ENCODE measurements at places on chromosomes 11 and 22.

DNA sequence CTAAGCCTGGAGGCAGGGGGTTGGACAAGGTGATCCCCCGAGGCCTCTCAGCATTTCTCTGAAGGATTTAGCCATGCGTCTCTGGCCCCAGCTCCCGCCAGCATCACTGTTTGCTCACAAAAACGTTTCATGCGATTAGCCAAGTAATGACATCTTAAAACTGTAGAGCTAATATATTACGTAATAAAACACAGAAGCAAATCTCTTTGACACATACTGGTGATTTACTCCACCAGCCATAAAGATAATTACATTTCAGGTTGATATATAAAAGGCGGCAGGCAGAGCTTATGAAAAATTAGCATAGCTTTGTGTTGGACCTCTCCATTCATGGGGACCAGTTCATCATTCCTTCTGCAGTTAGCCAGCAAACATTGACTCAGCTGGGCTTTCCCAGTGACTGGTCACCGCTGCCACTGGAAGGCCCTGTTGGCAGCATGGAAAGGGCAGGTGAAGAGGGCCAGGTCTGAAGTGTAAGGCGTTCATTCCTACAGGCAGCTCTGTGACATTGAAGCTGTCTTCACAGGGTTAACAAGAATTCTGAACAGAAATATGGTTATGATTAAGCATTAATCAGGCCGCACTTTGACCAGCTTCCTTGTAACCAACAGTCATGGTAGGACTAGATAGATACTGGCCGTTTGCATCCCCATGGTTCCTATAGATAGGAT lies 150.3 kb downstream of the NECTIN1 start:
- no peak for DNase-seq

- no peak for DNase-seq
These were observed 16.2 kb downstream of the API5 start for GRCh38 chr11:43327987-43328386.

GRCh38 chr11:6062691-6063358 lies 32.3 kb upstream of the OR56A1 start:
- DNase-seq, result no peak

DNA sequence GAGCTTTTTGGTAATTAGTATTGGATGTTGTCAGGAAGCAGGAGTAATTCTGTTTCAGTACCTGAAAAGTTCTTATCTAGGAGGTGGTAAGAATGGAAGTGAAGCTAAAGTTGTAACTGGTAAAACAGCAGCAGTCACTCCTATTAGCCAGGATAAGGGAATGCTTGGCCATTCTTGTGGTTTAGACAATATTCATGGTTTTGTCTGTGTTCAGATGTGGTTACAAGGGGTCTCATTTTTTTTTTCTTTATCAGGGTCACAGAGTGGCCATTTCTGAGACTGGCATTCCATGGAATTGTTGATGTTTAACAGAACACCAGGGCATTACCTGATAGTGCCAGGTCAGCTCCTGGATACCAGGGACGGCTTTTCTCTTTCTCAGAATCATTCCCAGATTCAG lies 23.8 kb downstream of the TAF1D start:
- DNase-seq, result no peak

GRCh38 chr11:115916608-115917007 lies 412.4 kb upstream of the CADM1 start:
- no peak for DNase-seq

DNA sequence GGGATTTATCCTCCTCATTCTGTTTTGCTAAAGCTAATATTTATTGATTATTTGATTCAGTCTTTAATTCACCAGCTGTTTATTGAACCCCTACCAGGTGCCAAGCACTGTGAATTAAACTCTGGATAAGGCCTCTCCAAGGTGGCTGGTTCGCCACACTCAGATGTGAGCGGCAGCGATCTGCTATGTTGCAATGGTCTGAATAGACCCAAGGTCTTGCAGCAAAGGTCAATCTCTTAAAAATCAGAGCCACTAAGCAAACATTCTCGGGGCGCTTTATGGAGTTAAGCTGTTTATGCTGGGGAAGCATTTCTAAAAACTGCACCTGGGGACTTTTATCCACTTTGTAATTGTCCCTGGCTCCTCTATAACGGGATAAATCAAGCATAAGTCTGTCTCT lies 10.5 kb upstream of the TSPAN18 start:
- no peak for DNase-seq

DNA sequence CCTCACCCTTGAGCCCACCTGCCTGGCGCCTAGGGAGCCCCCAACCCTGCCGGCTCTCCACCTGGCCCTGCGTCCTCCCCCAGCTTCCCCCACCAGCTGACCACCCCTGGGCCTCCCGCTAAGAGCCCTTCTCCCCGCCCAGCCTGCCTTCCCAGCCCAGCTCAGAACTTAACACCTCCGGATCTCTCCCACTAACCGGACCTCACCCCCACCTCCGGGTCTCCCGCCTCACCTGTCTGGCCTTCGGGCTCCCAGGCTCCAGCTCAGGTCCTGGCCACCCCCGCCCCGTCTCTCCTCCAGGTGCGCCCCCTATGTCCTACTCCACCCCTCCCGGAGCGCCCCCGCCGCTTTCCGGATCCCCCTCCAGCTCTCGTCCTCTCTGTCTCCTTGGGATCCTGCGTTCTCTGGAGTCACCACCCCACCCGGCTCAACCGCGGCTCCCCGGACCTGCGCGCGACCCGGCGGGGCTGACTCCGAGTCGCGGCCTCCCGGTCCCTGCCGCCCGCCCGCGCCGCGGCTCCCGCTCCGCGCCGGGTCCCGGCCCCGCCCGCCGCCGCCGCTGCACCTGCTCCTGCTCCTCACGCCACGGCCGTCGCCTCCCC lies at the start of gene KCNJ11:
Gene KCNJ11, minus strand, starts transcription at position 51 of the 602 bp plus-strand sequence. CDS start 568 bp downstream, outside the sequence.
- DNase-seq, result no peak

GRCh38 chr11:45361551-45361950 lies 75.4 kb upstream of the SYT13 start:
- DNase-seq, result no peak

DNA sequence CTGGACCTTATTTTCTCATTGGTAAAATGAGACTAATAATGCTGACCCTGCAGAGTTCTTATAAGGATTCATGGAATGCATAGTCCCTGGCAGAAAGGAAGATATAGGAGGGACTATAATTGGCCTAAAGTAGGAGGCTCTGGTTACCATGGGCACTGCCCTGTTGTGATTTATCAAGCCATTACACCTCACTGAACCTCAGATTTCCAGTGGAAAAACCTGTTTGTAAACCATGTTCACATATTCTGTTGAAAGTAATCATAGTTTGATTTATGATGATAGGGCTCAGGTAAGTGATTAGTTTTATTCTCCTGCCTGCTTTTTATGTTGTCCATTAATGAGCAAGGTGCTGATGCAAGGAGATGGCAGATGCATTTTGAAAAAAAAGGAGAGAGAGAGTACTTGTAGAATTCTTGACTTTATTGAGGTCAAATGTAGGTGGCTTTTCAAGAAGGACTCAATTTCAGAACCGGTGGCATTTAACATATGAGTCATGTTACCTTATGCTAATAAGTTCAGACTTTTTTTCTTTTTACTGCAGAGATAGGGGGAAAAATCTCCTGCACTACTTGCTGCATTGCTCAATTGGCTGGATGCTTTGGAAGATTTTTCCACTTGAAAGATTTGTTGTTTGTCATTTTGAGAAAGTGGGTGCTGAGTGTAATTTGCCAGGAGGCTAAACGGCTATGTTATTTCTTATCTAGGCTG lies 14.6 kb downstream of the NF2 start:
- DNase-seq, result no peak

GRCh38 chr11:129115652-129116586 lies 76.2 kb downstream of the ARHGAP32 start:
- DNase-seq, result no peak

GRCh38 chr11:65788821-65789220 lies 2.0 kb downstream of the OVOL1 start:
- DNase-seq, result no peak

DNA sequence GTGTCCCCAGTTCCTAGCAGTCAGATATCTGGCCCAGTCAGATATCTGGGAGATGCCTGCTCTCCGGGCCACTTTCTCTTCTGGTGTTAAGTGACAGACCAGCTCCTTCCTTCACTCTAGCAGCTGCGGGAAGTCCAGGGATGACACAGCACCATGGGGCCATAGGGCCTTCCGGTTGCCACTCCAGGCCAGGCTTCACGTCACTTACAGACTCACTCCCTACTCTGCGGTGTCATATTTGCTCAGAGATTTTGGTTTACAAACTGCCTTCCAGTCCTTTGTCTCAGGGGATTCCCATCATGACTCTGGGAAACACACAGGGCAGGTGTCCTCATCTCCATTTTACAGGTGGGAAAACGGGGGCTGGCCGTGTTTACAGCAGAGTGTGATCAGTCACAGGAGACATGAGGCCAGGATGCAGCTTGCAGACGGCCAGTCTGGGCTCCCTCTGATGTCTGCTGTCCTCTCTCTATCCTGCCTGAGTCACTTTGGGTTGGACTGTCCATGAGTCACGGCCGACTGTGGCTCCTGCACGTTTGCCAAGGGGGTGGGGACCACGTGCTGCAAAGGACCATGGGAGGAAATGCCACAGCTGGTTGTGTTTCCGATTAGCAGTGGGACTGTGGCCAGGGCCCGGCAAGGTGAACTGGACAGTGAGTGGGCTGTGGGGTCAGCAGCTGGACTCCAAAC lies 8.2 kb upstream of the TBC1D22A start:
- no peak for DNase-seq

DNA sequence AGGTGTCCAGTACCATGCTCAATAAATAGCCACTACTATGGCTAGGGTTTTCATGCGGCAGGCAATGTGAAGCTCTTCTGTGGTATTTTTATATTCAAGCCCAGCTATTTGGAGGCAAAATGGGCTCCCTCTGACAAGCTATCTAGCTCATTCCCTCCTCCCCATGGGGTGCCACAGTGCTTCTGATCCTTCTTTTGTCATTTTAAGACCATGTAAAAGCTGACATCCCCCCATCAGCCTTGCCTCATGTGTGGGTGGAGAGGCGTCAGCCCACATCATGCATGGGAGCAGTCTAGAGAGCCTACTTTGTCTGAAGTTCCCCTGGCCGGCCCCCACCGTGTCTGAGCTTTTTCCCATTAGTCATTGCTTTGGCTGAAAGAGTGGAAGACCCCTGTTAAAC lies 59.8 kb downstream of the NAV2 start:
- no peak for DNase-seq

DNA sequence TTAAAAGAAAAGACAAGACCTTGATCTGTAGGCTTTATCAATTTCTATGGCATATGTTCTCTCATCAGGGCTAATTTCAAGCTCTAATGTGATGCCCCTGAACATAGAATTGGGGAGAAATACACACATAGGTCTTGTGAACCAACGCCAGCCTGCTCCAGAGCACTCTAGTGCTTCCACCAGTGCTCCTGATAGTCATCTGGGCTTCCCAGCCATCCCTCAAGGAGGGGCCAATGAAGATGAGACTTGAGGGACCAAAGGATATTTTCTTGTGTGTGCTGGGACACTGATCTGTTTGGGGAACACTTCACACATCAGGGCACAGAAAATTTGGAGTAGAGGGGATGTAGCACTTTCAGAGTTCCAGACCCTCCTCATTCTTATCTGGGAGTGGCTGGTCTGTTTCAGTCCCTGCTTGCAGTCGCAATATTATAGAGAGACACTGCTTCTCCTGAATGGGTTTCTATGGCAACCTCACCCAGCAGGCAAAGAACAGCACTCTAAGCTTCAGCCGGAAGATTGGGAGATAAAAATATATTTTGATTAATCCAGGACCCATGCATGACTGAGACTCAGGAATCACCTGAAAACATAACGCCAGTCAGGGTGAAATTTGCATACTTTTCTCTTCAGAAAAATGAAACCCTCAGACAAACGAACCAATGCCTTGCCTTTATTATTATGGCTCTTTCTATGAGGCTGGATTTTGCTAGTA lies 28.4 kb upstream of the SCN3B start:
- no peak for DNase-seq

- no peak for DNase-seq
These were observed 1078.0 kb downstream of the NTM start for GRCh38 chr11:132448334-132448995.

DNA sequence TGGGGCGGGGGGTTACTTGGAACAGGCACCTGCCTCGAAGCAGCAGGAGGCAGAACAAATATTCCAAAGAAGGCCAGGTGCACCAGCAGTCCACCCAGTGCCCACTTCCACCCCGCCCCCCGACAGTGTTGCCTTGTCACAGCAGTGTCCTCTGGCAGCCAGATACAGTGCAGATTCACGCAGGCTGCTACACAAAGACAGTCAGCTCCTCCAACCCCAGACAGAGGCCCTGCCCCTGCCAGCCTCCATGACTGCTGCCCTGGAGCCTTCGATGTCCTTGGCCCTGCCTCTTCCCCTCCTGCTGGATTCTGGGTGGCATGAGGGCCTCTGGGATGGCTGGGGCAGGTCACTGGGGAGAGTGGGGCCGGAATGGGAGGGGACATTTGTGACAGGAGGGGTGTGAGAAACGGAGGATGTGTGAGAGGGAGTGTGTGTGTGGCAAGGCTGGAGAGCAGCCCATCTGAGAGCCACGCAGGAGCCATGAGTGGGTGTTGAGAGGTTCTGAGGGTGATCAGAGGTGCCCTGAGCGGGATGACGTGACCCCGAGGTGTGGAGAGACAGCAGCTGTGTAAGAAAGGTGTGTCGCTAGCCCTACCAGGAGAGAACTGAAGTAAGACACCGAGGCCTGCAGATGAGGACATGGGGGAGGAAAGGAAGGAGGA lies 173.7 kb downstream of the CEP164 start:
- no peak for DNase-seq

- no peak for DNase-seq
These were observed 11.6 kb downstream of the DGCR2 start for GRCh38 chr22:19110646-19111045.

DNA sequence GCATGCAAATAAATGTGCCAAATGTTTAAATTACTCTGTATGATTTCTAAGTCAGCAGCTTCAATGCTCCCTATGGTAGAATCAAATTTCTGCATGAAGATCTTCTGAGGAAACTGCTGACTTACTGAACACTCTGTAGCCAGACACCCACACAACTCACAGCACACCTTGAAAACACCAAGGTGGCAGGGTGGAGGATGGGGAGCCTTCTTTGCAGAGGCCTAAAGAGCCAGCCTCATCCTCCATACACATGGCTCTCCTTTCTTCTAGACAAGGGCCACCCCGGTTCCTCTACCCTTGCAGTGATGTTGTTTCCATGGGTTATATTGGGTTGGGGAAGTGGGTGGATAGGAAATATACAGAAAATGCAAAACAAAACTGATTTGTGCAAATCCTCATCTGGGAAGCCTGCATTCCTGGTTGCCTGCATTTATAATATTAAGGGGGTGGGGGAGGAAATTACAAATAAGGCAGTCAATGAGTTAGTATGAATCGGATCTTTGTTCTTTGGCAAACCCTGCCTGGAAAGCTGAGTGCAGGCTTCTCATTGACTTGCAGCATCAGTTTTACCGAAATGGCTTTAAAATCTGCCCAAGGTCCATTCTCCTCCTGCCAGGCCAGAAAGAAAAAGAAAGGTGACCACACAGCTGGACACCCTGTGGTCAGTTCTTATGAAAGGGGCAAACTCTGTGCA lies 15.8 kb upstream of the ETS1 start:
- no peak for DNase-seq

GRCh38 chr11:100619484-100619883 lies 67.6 kb upstream of the ARHGAP42 start:
- DNase-seq, result no peak

DNA sequence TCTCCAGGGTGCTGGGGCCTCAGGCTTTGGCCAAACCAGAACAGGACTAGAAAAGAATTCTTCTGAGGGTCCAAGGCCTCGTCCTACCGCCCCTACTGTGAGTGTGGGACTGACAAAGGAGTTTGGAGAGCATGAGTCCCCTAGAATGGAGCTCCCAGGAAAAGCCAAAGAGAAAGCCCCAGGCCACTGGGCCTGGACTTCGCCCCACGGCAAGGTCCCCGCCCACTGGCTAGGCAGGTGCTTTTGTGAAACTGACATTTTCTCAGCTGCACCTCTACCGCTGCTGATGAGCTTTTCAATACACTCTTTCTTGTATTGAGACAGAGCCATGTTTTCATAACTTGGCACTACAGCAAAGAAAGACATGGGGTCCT lies 9.7 kb upstream of the FGF3 start:
- DNase-seq, result no peak

All from stimulated activated CD4-positive, alpha-beta T cell treated with anti-CD3 and anti-CD28 coated beads, Interleukin-1b, Interleukin-23, amount 100 ng/mL, for 1 hour (primary cell).